NCI-H2081 treated with DMSO at 0.1 percent for 48 hours (cell line): ENCODE measurements at places on chromosomes 2 and 18.

- no peak for DNase-seq
Observed at GRCh38 chr2:231682603-231683291, 25.6 kb upstream of the PTMA start.

DNA sequence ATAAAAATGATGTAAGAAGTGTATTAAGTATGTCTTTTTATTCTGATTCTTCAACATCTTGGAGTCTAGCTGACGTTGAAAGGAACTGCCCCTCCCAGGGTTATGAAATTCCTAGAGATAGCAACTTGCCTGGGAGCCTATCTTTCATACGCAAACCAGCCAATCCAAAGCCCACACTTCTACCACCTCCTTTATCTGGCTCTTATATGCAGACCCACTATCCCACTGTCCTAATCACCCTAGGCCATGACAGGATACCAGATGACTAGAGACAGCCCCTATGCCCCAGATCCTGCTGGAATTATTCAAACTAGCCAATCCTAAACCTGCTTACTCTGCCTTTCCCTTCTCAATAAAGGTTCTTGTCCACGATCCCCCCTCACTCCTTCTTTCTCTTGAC lies 11.8 kb upstream of the CDC42EP3 start:
- DNase-seq: no peak

DNA sequence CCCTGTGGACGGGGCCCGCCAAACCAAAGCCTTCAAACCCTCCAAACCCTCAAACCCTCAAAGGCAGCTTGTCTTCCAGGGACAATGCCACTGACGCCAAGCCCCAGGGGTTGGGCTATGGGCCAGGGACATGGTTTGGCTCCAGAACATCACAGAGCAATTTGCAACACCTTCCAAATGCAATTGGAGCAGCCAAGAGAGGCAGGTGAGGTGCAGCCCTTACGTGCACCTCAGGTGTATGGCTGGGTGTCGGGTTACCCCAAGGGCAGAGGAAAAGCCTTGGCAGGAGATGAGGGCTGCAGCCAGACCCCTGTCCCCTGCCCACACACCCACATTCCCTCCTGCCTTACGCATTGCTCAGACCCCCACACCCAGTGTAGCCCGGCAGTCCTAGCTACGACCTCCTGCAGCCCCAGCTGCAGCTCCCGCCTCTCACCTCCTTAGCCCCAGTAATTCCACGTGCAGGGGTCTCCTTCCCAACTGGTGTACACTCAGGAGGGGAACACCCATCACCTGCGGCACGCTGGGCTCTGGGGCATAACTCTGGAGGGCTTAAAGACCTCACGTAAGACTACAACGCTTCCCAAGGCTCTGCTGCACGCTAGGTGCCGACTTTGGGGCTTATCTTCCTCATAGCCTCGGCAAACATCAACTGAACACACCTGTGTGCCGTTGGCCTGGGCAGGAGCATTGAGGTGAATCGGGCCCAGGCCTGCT lies 88.7 kb downstream of the TFCP2L1 start:
- DNase-seq: no peak

DNA sequence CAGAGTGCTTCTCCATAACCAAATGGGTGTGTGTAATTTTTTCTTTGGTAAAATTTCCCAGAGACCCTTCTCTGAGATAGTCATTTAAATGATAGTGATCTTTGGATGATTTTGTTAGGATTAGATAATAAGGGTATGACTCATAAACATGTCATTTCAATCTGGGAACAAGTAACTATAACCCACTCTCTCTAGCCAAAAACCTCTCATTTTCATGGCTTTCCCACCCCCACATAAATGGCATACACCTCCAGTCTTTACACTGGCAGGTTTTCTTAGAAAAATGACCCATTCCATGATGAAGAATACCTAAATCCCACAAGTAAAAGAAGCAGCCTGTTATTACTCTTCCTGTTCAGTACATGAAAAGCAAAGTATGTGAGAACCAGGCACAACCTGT lies 572.0 kb upstream of the ZEB2 start:
- DNase-seq: no peak

DNA sequence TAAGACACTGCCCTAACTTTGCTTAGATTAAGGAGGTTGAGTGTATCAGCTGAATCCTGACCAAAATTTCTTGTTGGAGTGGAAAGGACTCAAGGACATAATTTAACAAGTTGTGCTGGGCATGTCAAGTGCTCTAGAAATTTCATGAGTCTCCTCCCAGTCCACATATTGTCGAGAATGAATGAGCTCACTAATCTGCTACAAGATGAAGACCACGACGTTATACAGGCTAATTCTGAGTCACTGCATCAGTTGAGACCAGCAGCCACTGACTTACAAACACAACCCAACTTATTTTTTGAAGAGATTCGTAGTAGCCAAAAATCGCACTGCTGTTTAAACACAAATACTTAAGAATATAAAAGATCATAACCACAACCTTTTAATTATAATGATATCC lies 28.7 kb upstream of the SLC8A1 start:
- DNase-seq: no peak

DNA sequence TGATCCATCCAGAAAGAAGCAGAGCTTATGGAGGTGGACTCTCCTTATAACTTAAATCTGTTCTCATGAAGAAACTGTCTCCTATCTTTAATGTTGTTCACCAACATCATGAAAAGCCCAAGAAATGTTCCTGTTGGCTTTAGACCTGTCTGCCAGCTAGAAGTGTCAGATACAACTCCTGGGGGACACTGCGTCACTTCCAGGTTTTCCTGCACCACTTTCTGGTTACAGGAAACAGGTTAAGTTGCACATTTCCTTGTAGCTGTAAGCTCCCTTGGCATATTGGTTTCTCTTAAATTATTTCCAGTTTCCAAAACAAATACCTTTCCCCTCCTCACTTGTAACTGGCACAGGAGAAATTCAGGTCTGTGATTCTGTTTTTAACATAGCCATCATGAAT lies 2.9 kb downstream of the CEP68 start:
- DNase-seq: no peak

DNA sequence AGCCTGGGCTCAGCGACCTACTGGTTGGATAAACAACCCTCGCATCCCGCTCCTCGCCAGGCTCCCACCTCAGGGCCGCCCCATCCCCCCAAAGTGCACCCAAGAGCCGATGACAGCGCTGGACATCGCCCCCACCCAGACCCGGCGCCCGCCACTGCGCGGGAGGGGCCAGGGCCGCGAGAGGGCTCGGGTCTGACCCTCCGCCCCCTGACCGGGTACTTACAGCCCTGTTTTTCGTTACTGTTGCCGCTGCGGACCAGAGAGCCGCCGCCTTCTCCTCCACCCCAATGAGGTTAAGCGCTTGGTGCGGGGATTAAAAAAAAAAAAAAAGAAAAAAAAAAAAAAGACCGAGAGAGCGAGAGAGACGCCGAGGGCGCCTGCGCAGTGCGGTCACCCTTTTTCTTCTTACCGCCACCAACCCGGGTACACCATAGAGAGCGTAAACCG lies at the start of gene CLASP1:
CLASP1 (minus strand) TSS at position 314 of the 447 bp plus-strand sequence. CDS start 43,567 bp downstream, outside the sequence.
- no peak for DNase-seq

GRCh38 chr2:190978389-190979053 lies 35.5 kb downstream of the STAT1 start:
- DNase-seq: no peak

DNA sequence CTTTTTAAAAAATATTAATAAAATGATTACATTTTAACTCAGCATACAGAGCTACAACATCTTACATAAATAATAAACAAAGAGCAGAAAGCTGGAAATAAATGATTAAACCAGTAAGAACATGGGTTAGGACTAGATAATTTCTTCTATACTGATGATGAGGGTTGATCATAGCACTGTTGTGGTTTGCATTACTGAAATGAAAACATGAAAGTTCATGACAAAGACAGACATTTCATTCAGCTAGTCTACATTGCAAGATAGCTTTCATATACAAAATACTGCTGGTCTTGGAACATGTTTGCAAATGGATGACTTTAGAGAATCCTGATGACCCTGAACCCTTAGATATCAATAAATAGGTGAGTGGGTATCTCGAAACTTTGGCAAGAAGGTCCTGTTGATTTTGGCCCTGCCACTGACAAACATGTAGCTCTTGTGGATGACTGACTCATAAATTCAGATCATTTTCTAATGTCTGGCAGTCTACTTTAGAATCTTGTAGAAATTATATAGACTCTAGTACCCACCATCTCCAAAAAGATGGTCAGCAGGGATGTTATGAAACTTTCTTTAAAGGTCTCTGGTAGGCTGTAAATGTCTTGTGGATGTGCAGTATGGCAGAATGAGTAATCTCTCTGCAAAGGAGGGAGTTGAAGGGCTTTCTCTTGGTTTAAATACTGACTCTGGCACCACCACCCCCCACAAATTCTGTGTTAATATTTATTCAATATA lies 15.5 kb upstream of the CDC42EP3 start:
- no peak for DNase-seq

GRCh38 chr18:34322365-34323289 lies 97.9 kb upstream of the NOL4 start:
- peak; percentile 52 for DNase-seq

DNA sequence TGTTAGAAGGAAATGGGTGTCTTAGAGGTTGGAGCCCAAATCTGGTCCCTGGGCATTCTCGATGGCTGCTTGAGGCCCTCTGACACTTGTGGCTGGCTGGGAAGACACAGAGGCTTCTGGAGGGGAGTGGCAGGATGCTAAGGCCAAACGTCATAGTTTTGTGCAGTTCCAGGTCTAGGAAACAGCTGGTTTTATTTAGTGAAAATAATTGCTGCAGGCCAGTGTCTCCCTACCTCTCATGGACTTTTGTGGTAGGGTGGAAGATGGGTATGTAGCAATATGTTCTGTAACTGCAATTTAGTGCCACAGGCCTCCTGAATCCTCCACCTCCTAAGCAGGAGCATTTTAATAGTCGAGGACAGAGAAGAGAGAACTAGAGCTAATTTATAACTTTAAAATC lies 32.2 kb upstream of the SPRED2 start:
- no peak for DNase-seq

GRCh38 chr18:57743008-57743407 lies 60.1 kb downstream of the ATP8B1 start:
- no peak for DNase-seq

DNA sequence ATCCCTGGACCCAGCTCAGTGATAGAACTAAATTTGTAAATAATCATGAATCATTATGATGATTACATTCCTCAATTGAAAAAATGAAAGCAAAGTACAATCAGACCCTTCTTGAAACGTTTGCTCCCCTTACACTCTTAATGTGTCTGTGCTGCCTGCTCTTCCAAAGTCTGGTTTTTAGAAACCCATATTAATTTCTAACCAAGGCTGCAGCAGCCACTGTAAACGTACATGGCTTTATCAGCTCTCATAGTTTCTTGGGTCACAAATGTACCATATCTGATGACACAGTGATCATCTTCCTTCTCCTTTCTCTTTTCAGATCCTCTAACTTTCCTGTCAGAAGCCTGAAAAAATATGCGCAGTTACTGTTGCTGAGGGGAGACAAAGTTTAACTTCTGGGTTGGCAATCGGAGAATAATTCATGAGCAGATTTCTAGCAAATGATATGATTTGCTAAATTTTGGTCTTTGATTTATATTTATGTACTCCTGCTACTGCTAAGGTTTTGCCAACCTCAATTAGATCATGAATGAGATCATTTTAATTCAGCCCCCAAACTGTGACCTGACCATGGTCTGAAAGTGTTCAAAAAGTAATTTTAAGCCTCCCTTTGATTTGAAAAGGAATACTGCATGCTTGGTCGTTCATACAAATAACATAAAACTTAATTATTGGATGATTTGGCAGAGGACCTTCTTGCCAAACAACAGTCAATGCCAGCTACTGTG lies 12.3 kb downstream of the ZEB2 start:
- DNase-seq: no peak

- no peak for DNase-seq
Observed at GRCh38 chr2:655626-656025, 21.6 kb downstream of the TMEM18 start.

DNA sequence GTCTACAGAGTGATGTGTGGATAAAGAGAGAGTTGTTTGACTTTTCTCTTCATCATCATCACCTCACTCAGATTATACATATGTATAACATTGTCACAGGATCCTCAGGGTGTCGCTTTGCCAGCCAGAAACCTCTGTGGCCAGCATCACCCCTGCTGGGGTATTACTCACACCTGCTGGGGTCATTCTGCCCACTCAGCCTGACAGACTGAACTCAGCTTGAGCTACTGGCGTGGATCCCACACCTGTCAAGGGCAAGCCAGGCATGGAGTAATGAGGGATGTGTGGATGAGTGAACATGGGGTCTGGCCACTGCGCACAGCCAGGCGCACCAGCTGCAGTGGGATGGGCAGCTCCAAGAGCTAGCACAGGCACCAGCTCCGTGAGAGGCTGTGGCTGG lies 870.6 kb downstream of the CBLN2 start:
- DNase-seq: no peak

DNA sequence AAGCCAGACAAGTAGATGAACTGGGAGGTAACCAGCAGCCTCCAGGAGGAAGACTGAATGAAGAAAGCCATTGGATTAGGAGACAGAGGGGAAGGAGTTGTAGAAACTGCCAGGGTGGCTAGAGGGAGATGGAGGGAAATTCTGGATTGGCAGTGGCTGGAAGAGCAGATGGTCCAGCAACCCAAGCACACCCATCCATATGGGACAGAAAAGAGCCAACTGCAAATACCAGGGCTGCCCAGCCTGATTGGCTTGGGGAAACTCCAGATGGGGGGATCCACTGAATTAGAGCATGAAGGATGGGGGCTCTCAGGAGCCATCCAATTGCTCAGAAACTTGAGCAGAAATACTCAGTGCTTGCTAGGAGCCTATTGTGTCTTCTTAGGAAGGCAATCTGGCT lies 173.5 kb upstream of the EPB41L3 start:
- DNase-seq: no peak

- no peak for DNase-seq
Observed at GRCh38 chr18:79553696-79554095, 125.9 kb upstream of the CTDP1 start.

GRCh38 chr2:1728821-1729220 lies 15.5 kb downstream of the PXDN start:
- DNase-seq: no peak
